Tibial nerve (tissue), 4 donors: ENCODE measurements at places on chromosomes 11 and 22. TPM values are rescaled to one million over a fixed set of nuclear protein-coding genes. Genes with fewer than 3 reads are reported as not detected.

DNA sequence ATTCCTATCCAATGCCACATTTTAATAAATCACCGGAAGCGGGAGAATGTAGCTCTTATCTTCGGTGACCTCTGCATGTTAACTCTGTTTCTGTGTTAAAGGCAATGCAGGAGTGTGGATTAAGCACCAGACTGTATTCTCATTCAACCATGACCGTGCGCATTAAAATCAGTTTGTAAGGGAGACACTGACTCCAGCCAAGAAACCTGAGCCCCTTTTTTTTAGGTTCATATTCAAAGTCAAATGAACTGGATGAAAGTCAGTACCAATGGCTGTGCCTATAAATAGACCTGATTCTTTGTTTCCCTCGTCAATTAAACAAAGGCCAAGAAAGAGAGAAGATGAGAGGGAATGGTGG, 32.2 kb downstream of the C11orf91 start:
- no peaks in the 10 kb centered on the region for H3K36me3 ChIP-seq
- no peaks in the 10 kb centered on the region for H3K4me1 ChIP-seq
- no peak for DNase-seq
- no peak overlapping the region for H3K27ac ChIP-seq
- H3K4me3 ChIP-seq = no peak overlapping the region
- H3K27me3 ChIP-seq = no peaks in the 10 kb centered on the region

DNA sequence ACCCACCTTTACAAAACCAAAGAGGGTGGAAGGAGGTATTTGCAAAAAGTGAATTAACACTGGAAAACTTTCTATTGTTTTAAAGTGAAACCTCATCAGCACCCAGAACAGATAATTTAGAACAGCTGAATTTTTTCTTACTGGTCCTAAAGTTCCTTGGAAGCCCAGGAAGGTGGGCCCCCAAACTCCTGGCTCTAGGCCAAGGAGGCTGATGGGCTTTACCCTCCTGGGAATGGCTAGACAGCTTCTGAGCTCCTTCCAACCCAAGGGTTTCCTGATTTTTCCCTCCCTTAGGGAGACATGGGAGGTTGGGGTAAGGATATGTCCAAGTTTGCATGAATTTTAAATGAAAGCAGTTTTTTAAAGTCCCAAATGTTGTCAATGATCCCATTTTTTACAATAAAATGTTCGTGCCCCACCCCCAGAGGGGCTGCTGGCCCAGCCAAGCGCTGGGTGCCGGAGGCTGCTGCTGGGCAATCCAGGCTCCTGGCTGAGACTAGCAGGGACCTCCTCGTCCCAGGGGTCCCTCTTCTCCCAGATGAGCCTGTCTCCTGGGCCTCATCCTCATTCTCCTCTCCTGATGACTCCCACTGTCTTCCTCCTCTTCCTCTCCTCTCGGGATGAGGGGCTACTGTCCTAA, 28.4 kb downstream of the RELT start:
- no peak overlapping the region for H3K4me3 ChIP-seq
- H3K27me3 ChIP-seq = no peaks in the 10 kb centered on the region
- H3K27ac ChIP-seq = no peak overlapping the region

DNA sequence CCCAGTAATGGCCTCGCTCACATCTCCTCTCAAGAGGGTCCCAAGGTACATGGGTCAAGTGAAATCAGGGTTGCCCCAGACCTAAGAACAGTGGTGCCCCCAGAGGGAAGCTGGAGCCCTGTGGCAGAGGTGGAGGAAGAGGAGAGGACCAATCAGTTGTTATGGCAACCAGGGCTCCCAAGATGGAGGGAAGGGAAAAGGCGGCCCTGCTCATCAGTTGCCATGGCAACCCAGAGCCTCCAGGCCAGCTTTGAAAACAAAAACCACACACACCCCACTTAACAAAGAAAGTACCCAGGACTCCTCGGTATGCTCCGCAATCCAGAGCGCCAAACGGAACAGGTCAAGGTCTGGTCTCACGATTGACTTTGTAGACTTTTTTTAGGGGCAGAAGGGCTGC, 53.5 kb upstream of the SLC35C1 start:
- H3K27ac ChIP-seq = no peak overlapping the region
- H3K4me3 ChIP-seq = no peak overlapping the region
- DNase-seq = no peak
- no peaks in the 10 kb centered on the region for H3K4me1 ChIP-seq
- H3K36me3 ChIP-seq = no peaks in the 10 kb centered on the region

GRCh38 chr11:63506876-63507275, 992 bp downstream of the LGALS12 start:
- H3K4me3 ChIP-seq = no peak overlapping the region
- no peaks in the 10 kb centered on the region for H3K27me3 ChIP-seq
- DNase-seq = no peak

GRCh38 chr11:92226331-92227229, 2.0 kb downstream of the FAT3 start:
- peaks cover 71% of the 10 kb centered on the region for H3K27me3 ChIP-seq
- H3K27ac ChIP-seq = no peak overlapping the region
- DNase-seq = no peak
- H3K4me1 ChIP-seq = no peaks in the 10 kb centered on the region

DNA sequence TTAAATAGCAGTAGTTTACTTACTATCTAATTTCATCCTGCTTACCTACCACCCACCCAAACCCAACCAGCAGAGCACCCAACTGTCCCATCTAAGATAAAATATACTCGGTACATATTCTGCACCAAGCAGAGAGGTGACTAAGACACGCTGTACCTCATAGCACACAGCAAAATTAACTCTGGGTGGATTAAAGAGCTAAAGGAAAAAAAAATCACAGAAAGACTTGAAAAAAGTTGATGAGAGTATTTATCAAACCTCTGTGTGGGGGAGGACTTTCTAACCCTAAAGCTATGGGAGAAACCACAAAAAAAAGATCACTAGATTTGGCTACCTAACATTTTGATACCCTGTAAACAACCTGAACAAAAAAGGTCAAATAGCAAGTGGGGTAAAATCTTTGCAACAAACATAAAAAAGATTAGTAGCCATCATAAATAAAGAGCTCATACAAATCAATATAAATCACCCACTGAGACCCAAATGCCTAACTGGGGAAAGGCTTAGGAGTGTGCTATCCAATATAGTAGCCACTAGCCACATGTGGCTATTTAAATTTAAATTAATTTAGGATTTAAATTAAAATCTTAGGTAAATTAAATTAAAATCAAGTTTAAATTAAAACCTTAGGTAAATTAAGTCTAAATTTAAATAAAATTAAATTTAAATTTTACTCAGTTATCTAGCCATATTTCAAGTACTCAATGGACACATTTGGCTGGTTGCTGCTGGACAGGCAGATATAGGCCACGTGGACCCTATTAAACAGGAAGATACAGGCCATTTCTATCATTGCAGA, 25.6 kb upstream of the CD5 start:
- no peaks in the 10 kb centered on the region for H3K27me3 ChIP-seq
- H3K27ac ChIP-seq = no peak overlapping the region
- no peak overlapping the region for H3K4me3 ChIP-seq
- H3K36me3 ChIP-seq = no peaks in the 10 kb centered on the region
- no peak for DNase-seq

- no peaks in the 10 kb centered on the region for H3K36me3 ChIP-seq
- H3K4me1 ChIP-seq = peaks cover 14% of the 10 kb centered on the region
- no peak for DNase-seq
- H3K27me3 ChIP-seq = no peaks in the 10 kb centered on the region
- no peak overlapping the region for H3K27ac ChIP-seq
Measured at GRCh38 chr11:121630041-121630440, 177.3 kb upstream of the SORL1-AS1 start.

- no peak overlapping the region for H3K4me3 ChIP-seq
- no peak overlapping the region for H3K27ac ChIP-seq
- peaks cover 36% of the 10 kb centered on the region for H3K27me3 ChIP-seq
- peaks cover 12% of the 10 kb centered on the region for H3K4me1 ChIP-seq
- DNase-seq = peak; percentile 38
- no peaks in the 10 kb centered on the region for H3K36me3 ChIP-seq
Measured at GRCh38 chr22:45638834-45639746, 32.5 kb upstream of the ATXN10 start.

DNA sequence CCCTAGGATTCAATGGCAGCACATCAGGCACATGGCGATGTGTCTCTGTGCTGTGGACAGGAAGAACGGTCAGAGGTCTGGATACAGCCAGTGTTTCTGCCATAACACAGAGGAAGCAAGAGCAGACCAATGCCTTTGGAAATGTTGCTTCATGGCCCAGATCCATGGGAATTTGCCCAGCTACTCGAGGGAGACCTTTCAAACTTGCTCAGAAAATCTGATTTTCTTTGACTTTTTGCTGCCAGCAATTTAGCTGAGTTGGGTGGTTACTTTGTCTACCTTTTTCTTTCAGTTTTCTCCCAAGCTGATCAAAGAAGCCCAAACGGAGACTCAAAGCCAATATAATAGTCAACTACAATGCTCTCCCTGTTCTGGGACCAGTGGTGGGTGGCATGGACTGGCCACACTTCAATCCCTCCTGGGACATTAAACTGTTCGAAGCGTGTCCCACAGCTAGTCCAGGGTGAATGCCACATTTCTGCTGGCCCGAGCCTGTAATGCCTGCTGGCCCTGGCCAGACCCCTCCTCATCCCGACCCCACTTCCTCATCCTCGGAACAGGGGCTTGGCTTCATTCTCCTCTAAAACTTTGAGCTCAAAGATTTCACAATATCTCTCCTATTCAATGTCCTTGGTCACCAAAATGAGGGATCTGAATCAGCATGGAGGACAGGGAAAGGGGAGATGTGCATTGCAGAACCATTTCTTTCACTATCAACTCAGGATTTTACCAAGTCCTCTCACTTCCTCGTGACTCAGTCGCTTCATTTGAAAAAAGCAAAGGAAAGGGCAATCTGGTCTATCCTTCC, 93.3 kb downstream of the ABTB2 start:
- no peak for DNase-seq
- H3K4me1 ChIP-seq = peaks cover 16% of the 10 kb centered on the region
- no peaks in the 10 kb centered on the region for H3K27me3 ChIP-seq
- no peak overlapping the region for H3K4me3 ChIP-seq

DNA sequence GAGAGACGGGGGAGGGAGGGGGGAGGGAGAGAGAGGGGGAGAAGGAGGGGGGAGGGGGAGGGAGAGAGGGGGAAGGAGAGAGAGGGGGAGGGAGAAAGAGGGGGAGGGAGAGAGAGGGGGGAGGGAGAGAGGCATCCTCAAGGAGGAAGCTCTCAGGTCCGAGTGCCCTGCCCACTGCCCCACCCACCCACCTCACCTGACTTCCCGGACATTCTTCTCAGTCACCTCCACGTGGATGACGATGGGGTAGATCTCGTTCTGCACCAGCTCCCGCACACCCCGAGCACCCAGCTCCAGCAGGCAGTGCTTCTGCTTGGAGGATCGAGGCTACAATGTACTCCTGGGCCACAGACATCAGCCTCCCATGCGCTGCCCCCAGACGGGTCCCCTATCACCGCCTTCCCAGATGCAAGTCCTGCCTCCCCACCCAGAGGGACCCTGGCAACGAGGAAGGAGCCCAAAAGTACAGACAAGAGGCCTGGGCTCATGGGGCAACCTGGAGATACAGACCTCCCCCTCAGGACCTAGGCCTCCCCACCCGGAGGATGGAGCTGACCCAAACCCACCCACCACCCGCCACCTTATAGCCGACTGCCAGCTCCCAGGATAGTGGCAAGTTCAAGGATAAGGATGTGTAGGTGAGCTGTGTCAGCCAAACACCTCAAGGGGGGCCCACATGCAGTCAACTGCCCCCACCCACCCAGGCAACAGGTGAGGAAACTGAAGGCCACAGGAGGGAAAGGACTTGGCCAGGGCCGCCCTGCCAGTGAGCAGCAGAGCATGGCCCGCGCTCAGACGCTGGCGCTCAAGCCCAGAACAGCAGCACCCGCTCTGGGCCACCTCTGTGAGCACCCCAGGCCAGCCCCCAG, 5.6 kb upstream of the MFNG start:
- H3K4me3 ChIP-seq = no peak overlapping the region
- no peaks in the 10 kb centered on the region for H3K36me3 ChIP-seq
- H3K4me1 ChIP-seq = no peaks in the 10 kb centered on the region
- H3K27me3 ChIP-seq = no peaks in the 10 kb centered on the region

DNA sequence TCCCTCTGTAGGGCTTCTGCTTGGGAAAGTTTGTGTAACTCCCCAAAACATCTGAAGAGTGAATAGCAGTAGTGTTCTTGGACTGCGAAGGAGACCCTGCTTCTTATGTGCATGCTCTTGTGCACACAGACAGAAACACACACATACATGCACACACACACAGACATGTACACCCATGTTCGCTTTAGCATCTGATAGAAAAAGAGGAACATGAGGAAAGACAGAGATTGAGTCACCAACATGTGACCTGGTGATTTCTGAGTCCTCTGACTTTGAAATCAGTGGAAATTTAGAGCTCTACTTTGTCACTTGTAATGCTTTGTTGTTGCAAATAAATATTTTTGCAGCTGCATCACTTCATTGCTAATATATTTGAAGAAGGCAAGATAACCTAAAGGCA, 23.8 kb downstream of the CD44 start:
- H3K4me3 ChIP-seq = no peak overlapping the region
- peaks cover 91% of the 10 kb centered on the region for H3K4me1 ChIP-seq
- no peaks in the 10 kb centered on the region for H3K27me3 ChIP-seq
- H3K27ac ChIP-seq = peak overlapping the region; percentile 57

- peak overlapping the region; percentile 40 for H3K4me3 ChIP-seq
- H3K27ac ChIP-seq = no peak overlapping the region
- H3K4me1 ChIP-seq = no peaks in the 10 kb centered on the region
- H3K27me3 ChIP-seq = no peaks in the 10 kb centered on the region
- DNase-seq = no peak
Measured at GRCh38 chr11:36376009-36376887, 80.2 kb downstream of the PRR5L start.

GRCh38 chr22:42635531-42635930, 4.9 kb downstream of the ATP5MGL start:
- peak overlapping the region; percentile 73 for H3K27ac ChIP-seq
- DNase-seq = peak; percentile 52
- no peak overlapping the region for H3K4me3 ChIP-seq
- peaks cover 14% of the 10 kb centered on the region for H3K36me3 ChIP-seq
- H3K27me3 ChIP-seq = no peaks in the 10 kb centered on the region

DNA sequence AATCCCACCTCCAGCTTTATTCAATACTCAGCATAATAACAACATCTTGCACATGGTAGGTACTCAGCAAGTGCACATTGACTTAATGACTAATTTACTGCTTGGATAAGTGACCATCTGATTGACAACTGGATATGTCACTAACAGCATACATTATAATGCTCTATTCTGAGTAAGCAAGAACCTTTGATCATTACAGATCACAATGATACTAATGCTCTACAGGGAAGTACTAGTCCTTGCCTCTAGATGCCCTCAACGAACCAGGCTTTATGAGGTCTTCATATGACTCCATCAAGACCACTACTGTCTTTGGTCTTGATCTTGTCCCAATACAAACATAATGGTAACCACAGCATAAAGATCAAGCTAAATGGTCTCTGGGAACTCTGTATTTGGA, 167.6 kb upstream of the MTMR2 start:
- no peaks in the 10 kb centered on the region for H3K27me3 ChIP-seq
- H3K36me3 ChIP-seq = no peaks in the 10 kb centered on the region
- H3K4me1 ChIP-seq = peaks cover 24% of the 10 kb centered on the region
- no peak overlapping the region for H3K27ac ChIP-seq

GRCh38 chr22:47626428-47627390, 864.3 kb downstream of the TBC1D22A start:
- no peak overlapping the region for H3K27ac ChIP-seq
- H3K4me3 ChIP-seq = no peak overlapping the region
- no peaks in the 10 kb centered on the region for H3K36me3 ChIP-seq

GRCh38 chr11:123268156-123268555, 73.1 kb upstream of the CLMP start:
- H3K36me3 ChIP-seq = no peaks in the 10 kb centered on the region
- no peak for DNase-seq
- no peak overlapping the region for H3K27ac ChIP-seq
- no peaks in the 10 kb centered on the region for H3K27me3 ChIP-seq
- no peaks in the 10 kb centered on the region for H3K4me1 ChIP-seq

The TRIM48 gene
- total RNA-seq = not detected

The PLAAT2 gene
- 0.90 TPM for total RNA-seq

The GAL3ST3 gene
- total RNA-seq = not detected

The GPR83 gene
- not detected for total RNA-seq

The CYB561A3 gene
- total RNA-seq = 44.2 TPM

The USP2 gene
- total RNA-seq = 2.1 TPM
